Activated T-cell treated with anti-CD3 and anti-CD28 coated beads for 4 hours (primary cell): ENCODE measurements at places on chromosomes 4 and X.

GRCh38 chrX:123917069-123917468 lies 44.4 kb upstream of the STAG2 start:
- DNase-seq = no peak

DNA sequence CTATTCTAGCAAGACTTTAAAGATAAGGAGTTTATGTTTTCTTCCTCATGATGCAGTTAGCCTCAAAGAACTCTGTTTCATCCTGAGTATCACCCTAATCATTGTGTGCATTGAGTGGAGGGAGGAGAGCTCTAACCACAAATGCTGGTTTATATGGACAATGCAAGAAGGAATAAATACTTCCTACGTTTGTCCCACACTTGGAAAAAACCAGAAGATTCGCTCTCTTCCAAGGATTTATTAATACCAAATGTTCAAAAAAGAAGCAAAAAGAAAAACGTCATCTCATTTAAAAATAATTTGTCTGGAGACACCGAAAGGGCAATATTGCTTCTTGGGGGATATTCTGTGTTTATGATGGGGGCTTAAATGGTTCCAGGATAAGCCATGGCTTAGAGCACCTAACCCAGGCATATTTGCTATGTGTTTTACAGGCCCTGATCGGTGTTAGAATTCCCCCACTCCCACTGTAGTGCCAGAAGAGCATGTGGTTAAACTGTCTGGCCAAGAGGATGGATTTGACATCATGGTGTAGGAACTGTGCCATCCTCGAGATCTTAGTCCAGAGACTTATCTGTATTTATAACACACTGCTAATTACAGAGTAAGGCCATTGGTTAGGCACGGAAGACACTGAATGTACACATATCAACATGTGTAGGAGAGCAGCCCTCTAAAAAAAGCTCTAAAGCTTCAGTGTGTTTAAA lies 227.2 kb downstream of the ANK2 start:
- DNase-seq = no peak

GRCh38 chr4:128519163-128519830 lies 231.7 kb upstream of the PGRMC2 start:
- no peak for DNase-seq

DNA sequence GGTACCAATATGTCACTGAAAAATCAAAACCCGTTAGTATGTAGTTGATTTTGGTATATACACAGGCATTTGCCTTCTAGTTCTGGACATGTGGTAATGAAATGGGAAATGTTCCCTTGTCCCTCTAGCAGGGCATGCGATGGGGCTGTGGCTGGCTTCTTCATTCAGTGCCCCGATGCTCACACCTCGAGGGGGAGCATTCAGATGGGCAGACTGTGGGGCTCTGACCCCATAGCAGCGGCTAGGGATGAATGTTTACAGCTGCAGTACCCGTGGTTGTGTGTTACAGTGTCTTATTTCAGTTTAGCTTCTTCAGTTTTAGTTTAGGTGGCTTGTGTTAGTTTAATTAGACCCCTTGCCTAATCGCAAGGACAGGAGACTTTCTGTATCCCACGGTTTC lies 1741.0 kb upstream of the PCDH10 start:
- no peak for DNase-seq

DNA sequence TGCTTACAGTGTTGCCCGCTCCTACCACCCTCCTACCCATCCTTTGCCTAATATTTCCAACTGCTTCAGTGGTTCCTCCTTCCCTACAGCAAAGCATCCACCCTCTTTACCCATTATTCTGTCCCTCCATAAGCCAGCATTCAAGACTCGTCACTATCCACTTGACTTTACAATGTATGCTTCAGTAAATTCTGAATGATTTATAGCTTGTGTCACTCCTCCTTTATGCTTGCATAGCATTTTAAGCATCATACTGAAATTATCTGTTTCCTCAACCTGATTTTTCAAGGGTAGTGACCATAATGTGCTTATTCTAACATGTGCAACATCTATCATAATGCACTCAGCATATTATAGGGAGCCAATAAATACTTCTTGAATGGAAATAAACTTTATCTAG lies 365.5 kb downstream of the RAB28 start:
- DNase-seq = no peak

GRCh38 chr4:23750125-23750524 lies 139.7 kb downstream of the PPARGC1A start:
- DNase-seq = no peak

GRCh38 chr4:141757287-141757686 lies 120.9 kb downstream of the IL15 start:
- no peak for DNase-seq

- DNase-seq = no peak
These were observed 153.5 kb downstream of the MGST2 start for GRCh38 chr4:139819082-139819481.

- DNase-seq = no peak
These were observed 21.7 kb downstream of the LETM1 start for GRCh38 chr4:1834047-1834775.

DNA sequence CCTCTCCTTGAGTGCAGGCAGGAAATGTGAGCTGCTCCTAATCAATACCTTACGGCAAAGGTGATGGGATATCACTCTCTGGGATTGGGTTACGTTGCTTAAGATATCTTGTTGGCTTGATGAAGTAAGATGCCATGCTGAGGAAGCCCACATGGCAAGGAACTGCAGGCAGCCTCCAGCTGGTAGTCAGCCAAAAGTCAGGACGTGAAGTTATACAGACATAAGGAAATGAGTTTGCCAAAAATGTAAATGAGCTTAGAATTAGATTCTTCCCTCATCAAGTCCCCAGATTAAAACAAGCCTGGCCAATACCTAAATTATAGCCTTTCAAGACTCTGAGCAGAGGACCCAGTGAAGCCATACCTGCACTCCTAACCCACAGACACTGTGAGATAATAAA lies 155.0 kb downstream of the QDPR start:
- DNase-seq = no peak

- no peak for DNase-seq
These were observed 114.6 kb downstream of the CPZ start for GRCh38 chr4:8707045-8707781.

DNA sequence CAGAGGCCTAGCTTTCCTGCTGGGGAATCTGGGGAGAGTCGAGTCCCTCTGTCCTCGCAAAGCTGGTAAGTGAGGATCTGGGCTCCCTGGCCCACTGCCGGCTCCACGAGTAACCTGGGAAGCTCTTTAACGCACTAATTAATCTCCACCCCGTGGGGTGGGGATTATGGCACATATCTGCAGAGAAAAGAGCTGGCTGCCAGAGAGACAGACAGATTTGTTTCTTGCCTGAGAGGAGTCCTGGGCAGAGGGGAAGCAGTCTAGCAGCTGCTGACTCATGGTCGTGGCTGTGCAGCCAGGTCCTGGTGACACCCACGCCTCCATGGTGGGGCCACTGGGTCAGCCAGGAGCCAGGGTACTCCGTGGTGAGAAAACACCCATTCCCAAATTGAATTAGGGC lies 14.0 kb downstream of the SORCS2 start:
- DNase-seq = no peak

DNA sequence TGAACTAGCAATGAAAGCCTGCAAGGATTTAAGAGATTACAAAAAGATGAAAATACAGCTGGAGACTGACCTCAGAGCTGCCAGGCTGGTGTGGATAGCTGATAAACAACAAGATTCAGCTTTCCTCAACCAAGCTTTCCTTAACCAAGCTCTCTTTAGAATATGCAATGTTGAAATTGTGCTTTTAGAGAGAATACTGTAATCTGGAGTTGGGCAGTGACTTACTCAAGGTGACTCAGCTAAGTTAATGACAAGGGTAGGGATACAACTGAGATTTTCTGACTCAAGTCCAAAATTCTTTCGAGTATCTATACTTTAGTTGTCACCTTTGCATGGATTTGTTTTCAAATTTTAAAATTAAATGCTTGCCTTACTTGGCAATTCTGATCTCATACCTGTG lies 98.0 kb downstream of the AMMECR1 start:
- no peak for DNase-seq

DNA sequence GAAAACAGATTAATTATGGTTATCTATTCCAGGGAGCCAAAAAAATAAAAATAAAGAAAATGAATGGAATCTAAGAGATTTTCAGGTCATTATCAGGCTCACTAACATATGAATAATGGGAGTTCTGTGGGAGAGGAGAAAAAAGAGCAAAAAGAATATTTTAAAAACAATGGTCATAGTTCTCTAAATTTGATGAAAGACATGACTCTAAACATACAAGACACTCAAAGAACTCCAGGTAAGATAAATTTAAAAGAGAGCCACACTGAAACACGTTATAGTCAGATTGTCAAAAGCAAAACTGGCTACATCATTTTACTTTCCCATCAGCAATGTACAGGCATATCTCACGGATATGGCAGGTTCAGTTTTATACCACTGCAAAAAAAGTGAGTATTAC lies 520.0 kb downstream of the ANKRD50 start:
- DNase-seq = no peak

DNA sequence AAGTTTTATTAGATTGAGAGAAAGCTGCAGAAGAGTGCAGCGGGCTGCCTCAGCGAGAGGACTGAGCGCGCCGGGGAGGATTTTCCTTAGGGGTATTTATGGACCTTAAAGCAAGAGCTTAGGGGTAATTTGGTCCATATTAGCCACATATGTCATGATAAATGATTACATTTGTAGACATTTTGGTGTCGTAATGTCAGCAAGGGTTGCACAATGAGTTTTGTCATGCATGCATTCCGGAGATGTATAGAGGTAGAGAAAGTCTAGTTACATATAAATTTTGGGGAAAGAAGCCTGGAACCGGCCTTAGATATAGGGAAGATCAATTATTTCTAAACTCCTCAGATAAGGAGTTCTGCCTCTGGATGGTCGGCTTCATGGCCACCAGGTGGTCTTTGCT lies 10.0 kb downstream of the MGST2 start:
- DNase-seq = no peak

- no peak for DNase-seq
These were observed 41.5 kb downstream of the MFAP3L start for GRCh38 chr4:169984745-169985144.

- no peak for DNase-seq
These were observed 14.9 kb downstream of the SNX12 start for GRCh38 chrX:71053217-71053621.
